NCI-H774 (cell line): ENCODE measurements at places on chromosomes 4 and X.

- no peak for DNase-seq
Observed at GRCh38 chrX:50988649-50989048, 78.1 kb downstream of the BMP15 start.

DNA sequence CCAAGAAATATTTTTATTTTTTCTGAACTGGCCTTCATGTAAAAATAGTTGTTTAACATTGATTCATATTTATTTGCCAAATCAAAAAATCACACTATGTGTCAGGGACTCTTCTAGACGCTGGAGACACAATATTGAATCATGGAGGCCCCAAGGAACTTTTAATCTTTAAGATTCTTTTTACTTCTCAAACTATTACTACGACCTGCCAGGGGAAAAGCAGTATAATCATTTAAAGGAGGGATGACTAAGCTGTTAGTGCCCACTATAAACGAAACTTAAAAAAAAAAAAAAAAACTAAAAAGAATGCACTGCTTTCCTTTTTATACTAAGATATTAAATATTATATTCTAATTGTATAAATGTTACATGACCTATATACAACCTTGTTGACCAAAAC is 84.7 kb downstream of the PPA2 start:
- no peak for DNase-seq

- peak; percentile 77 for DNase-seq
Observed at GRCh38 chr4:20639346-20639745, 60.9 kb upstream of the PACRGL start.

DNA sequence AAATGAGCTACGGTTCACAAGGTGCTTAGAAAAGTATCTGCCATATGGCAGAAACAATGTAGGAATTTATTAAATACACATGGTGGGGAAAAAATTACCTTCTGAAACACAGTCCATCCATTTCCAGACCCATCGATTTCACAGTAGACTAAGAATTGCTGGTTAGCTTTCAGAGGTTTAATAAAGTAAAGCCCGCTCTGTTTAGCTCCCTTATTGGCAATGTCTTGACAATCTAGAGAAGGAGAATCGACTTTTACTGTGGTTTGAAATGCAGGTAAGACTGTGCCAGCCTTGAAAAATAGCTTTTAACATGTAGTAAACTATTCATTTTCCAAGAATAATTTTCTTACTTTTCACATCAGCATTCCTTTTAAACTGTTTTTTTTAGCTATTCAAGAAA is 2.9 kb downstream of the FGG start:
- no peak for DNase-seq

GRCh38 chr4:40458683-40459082 is 123.5 kb downstream of the CHRNA9 start:
- DNase-seq: peak; percentile 29

- DNase-seq: no peak
Observed at GRCh38 chr4:1488831-1489638, 82.8 kb upstream of the NKX1-1 start.

GRCh38 chrX:142831961-142832530 is 193.7 kb upstream of the SPANXN4 start:
- no peak for DNase-seq
